EL (cell line): ENCODE measurements at places on chromosomes 5 and 9.
A peak's percentile ranks its signal among the peaks of the same experiment; 100 is the strongest.

- DNase-seq: no peak
These were observed 198.7 kb downstream of the SEMA6A start for GRCh38 chr5:116375926-116376325.

DNA sequence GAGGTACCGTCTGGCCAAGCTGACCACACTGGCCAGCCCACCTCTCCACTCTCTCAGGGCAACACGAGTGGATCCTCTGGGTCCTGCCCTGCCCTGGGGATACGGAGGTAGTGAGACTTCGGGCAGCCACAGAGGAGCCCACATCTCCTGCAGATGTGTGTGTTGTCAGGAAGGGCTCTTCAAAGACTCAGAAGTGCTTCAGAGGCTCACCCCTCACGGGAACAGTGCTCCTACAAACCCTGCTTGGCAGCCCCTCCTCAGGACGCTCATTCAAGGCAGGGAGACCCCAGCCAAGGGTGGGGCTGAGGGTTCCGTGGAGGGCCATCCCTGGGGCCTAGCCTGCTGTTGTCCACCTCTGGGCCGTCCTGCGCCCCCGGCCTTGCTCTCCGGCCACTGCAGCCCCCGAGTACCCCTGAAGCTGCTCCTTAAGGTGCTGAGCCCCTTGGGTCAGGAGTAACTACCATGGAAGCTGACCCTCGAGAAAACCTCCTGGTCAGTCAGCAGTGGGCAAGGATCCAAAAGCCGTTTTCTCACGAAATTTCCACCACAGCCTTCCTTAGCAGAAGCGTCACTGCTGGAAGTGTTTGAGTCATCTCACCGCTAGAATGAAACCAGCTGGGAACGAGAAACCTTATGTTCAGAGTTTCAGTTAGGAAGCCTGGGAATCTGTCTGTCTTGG lies 23.2 kb upstream of the LRRC14B start:
- DNase-seq: peak; percentile 99

DNA sequence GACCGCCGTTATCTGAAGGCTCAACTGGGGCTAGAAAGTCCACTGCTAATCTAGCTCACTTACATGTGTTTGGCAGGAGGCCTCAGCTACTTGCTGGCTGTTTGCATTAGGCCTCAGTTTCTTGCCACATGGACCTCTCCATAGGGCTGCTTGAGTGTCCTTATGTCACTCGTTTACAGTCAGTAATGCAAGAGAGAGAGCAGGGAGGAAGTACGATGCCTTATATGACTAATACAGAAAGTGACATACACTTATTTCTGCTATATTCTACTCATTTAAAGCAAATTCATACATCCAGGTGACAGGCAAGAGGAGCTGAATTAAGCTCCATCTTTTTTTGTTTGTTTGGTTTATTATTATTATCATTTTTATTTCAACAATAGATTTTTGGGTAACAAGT lies 179.6 kb downstream of the LURAP1L start:
- no peak for DNase-seq

GRCh38 chr9:14455243-14455642 lies 141.3 kb upstream of the NFIB start:
- no peak for DNase-seq

GRCh38 chr9:113922160-113922559 lies 46.1 kb downstream of the ZNF618 start:
- DNase-seq: no peak

- DNase-seq: no peak
These were observed 10.5 kb downstream of the NR2F1-AS1 start for GRCh38 chr5:93570294-93571113.

DNA sequence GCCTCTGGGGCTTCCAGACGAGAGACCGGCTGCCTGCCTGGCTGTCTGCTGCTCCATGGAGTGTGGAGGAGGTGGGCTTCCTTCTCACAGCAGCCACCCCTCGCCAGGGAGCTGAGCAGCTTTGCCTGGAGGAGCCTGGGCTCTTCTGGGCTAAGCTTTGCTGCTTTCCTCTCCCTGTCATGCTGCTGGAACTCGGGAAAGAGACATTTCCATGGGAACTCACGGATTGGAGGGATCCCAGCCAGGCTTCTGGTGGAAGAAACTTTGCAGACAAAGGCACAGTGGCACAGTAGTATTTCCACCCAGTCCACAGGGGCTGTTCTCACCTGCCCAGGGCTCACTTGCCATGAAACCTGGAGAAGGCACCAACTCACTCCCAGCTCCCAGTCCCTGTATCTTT lies 5.6 kb upstream of the NTNG2 start:
- DNase-seq: no peak

DNA sequence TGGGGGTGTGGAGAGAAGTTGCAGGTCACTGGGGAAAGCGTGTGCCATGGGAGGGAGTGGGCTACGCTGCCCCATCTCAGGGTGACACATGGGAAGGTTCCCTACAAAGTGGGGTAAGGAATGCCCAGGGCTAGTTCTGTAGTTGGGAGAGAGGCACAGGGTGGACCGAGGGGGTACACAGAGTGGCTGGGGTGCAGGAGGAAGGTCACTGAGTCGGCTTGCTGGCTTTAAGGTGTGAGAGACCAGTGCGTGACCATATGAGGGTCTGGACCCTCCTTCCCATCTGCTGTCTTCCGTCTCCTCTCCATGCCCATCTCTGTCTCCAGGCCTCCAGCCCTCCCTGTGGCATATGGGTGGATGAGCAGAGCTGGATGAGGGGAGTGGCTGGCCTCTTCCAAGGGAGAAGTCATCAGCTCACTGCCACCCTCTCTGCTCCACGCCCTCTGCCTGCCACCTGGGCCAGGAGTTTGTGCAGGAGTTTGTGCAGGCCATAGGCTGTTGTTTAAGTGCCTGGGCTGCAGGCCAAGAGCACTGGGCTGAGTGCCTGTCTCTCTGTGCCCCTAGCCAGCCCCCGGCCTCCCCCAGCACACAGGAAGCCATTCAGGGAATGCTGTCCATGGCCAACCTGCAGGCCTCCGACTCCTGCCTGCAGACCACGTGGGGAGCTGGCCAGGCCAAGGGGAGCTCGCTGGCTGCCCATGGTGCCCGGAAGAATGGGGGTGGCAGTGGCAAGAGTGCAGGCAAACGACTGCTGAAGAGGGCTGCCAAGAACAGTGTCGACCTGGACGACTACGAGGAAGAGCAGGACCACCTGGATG lies 96.8 kb downstream of the PHF2 start:
- peak; percentile 37 for DNase-seq

- no peak for DNase-seq
These were observed 3.5 kb downstream of the RPL7A start for GRCh38 chr9:133351526-133351907.

- DNase-seq: no peak
These were observed 187.3 kb downstream of the HTR1A start for GRCh38 chr5:63774939-63775338.

DNA sequence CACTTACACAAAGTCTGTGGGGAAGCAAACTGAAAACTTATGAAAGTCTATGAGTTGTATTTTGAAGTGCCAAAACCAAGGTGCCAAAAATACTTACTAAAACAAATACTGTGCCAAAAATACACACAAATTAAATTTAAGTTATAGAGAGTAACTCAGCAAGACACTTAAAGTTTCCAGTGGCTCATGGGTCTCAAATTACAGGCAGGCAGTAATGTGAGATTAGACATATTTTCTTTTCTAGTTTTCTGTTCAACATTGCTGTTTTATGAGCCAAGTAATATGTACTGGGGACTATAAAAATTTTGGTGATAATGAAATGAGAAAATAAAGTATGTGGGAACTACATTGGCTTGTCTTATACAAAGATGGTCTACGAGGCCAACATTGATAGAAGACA lies 172.2 kb upstream of the SNX2 start:
- no peak for DNase-seq

- peak; percentile 68 for DNase-seq
These were observed 4.3 kb downstream of the SMIM33 start for GRCh38 chr5:139474890-139475791.

GRCh38 chr5:14946815-14947620 lies 75.4 kb upstream of the ANKH start:
- DNase-seq: peak; percentile 25

- no peak for DNase-seq
These were observed 161.7 kb upstream of the KLF9 start for GRCh38 chr9:70576116-70576515.

DNA sequence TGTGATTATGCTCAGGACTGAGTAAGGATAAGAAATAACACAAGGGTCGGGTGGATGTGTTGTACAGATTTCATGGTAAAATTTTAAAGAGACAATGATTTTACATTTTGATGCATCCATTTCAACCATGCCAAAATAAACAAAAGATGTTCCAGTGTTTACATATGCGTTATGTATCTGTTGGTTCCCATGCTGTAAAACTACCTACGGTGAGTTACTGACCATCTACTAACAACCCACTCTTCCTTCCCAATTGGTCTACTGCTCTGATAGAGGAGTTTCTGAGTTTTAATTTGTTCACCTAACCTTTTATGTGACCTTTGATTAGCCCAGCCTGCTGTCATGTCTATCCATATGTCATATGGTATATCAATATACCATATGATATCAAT lies 1697.1 kb downstream of the MAT2B start:
- DNase-seq: no peak

DNA sequence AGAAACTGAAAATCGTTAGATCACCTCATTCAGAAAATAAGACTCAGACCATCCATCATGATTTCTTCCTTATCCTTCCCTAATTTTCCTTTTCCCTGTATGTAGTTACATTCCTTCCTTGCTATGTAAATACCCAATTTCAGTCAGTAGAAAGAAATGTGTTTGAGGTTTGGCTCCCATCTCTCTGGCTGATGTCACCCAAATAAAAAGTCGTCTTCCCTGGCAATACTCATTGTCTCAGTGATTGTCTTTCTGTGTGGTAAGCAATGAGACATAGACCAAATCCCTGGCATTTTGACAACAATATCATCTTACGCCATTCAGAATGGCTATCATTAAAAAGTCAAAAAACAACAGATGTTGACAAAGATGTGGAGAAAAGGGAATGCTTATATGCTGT lies 303.9 kb upstream of the EDIL3 start:
- peak; percentile 47 for DNase-seq

- DNase-seq: no peak
These were observed 25.9 kb downstream of the CCT5 start for GRCh38 chr5:10275991-10276390.

- no peak for DNase-seq
These were observed 230.2 kb upstream of the EDIL3 start for GRCh38 chr5:84614906-84615305.

GRCh38 chr5:1325870-1326531 lies 18.9 kb downstream of the CLPTM1L start:
- DNase-seq: peak; percentile 92

DNA sequence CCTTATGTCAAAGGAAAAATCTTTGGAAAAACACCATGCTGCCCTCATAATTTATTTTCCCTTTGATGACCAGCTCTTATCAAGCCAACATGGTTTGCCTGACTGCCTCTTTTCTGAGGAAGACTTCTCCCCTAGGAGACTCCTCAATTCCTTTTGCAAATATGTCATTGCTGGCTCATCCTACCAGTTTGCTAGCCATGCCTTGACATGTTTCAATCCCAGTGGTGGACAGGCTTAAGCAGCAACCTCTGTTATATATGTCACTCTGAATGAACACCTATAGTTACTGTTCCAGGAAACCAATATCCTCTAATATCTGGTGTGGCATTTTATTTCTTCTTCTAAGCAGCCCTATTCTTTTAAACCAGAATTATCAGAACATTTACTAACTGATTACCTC lies 615.8 kb downstream of the HTR1A start:
- DNase-seq: no peak

GRCh38 chr5:16492398-16493140 lies 27.0 kb upstream of the ZNF622 start:
- peak; percentile 39 for DNase-seq

- DNase-seq: no peak
These were observed 6.1 kb downstream of the RNU6ATAC start for GRCh38 chr9:134158242-134158641.

- DNase-seq: no peak
These were observed 48.2 kb downstream of the OTP start for GRCh38 chr5:77590347-77590746.

- no peak for DNase-seq
These were observed 1.3 kb downstream of the MED10 start for GRCh38 chr5:6376974-6377520.
